ENCODE measurements at places on chromosomes 1 and 21.

DNA sequence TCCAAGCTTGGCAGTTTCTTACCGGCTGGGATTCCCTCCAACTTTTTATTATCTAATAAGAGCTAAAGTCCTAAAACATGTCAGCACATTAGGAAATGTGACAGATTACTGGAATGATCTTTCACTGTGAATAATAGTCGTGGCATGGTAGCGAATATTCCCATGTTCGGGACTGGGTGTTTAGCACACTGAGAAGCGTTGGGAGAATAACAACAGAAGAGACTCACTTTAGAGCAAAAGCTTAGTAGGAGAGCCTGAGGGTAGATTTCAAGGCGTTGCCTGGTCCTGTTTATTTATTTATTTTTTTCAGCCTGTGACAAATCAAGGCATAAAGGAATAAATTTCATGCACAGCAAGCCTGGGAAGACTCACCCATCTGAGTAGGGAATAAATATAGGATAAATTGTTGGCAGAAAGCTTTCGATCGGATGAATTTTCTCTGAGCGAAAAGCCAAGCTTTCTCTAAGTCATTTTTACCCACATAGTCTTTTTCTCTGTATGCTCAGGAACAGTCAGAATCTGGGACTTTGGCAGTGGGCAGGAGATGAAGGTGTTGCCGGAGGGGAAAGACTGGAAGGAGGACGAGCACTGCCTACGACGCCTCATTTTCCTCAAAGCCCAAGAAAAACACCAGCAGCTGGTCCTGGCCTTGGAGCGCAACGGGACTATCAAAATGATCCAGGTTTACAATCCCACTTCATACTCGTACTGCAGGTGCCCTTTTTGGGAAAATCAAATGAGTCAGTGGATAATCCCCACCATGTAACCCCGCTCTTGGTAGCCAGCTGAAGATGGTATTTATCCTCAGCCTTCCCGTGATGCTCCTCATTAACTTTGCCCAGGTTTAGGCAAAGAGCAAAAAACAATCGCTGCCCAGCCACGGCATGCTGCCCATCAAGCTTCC is 97.2 kb downstream of the WDR64 start:
- no peak for DNase-seq

DNA sequence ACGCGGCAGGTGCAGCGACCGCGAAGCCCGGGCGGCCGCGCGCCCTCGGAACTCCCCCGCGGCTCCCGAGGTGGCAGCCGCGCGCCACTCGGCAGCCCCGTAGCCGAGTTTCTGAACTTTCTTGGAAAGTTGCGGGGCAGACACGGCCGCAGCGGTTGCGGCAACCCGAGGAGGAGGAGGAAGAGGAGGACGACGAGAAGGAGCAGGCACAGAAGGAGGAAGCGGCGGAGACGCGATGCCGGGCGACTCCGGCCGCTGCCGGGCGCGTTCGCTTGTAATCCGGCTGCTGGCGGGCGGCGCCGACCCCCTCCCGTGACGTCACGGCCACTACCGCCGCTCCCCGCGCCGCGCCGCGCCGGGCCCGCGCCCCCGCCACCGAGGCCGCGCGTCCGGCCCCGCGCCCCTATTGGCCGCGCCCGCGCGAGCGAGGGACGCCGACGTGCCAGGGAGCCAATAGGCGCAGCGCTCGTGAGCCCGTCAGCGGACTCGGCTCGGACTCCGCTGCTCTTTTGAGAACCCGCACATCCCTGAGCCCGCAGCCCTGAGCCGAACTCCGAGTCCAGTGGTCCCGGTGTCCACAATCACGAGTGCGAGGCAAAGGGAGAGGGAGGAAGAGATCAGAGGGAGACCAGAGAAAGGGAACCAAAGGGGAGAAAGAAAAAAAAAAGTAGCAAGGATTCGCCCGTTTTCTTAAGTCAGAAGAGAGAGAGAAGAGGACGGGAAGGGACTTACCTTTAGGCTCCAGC is 736 bp upstream of the BARHL2 start:
- DNase-seq, result no peak

GRCh38 chr1:204162494-204163074 is 3.6 kb downstream of the REN start:
- DNase-seq, result peak; percentile 65

- DNase-seq, result no peak
Observed at GRCh38 chr21:45319461-45320211, 31.9 kb upstream of the POFUT2 start.

DNA sequence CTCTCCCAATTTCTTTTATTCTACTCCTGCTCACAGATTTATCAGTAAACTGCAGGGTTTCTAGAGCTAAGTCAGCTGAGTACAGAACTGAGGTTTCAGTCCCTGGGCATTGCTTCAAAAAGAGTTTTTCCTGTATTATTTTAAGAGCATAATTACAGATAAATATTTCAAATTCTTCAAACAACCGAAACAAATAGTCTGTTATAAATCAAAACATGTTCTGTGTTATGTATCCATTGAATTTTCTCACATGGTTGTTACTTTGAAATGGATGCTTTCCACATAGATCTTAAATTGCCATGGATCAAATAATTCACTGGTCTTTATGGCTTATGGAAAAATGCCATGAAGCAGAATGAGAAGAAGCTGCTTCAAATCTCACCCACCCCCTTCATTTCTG is 64.5 kb downstream of the LRRC8C start:
- no peak for DNase-seq

DNA sequence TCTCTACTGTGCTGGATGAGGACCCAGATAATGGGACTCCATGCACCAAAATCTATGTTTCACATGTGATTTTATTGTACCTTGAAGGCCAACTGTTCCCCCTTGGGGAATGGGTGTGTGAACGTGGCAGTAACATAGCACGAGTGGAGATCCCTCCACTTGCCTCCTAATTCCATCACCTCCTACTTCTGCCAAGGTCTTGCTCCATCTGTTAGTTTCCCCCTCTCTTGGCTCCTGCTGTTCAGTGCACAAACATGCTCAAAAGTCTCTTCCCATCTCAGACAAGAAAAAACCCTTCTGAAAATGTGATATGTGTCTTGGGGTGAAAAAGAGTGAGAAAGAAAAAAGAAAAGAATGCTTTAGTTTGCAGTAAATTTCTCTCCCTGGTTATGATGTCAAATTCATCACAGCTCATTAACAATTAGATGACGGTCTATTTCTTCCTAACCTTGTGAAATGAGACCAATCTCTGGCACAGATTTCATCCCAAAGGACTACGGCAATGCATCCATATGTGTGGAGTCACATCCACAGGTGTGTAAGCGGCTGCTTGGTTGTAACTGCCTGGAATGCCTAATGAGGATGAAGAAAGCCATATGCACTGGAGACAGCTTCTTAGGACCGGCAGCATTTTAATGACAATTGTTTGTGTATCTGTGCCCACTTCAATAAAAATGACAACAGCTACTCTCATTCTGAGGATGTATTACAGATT is 79.3 kb upstream of the DIRAS3 start:
- DNase-seq, result no peak
